ENCODE measurements at places on chromosomes 3 and 15. TPM values are rescaled to one million over a fixed set of nuclear protein-coding genes. Genes with fewer than 3 reads are reported as not detected.

Gene DNAJC13
- 48.5 TPM for total RNA-seq

Gene AGBL1
- total RNA-seq, result 0.76 TPM

Gene KLHL40
- 0.44 TPM for total RNA-seq

Gene ZNF717
- 4.7 TPM for total RNA-seq

Gene MBNL1
- 36.6 TPM for total RNA-seq

Gene FBXO40
- total RNA-seq, result not detected

Gene SH2D7
- not detected for total RNA-seq

Gene LRTM1
- not detected for total RNA-seq

Gene SNTN
- total RNA-seq, result not detected

Gene GPD1L
- total RNA-seq, result 9.1 TPM

- no peaks in the 10 kb centered on the region for H3K36me3 ChIP-seq
- no peaks in the 10 kb centered on the region for H3K27me3 ChIP-seq
- H3K4me1 ChIP-seq, result no peaks in the 10 kb centered on the region
- no peak for DNase-seq
Observed at GRCh38 chr3:57787867-57788623, 31.9 kb downstream of the SLMAP start.

GRCh38 chr3:123951522-123952447 is 9.2 kb downstream of the CCDC14 start:
- H3K27ac ChIP-seq, result no peak overlapping the region
- H3K36me3 ChIP-seq, result no peaks in the 10 kb centered on the region
- no peaks in the 10 kb centered on the region for H3K27me3 ChIP-seq
- no peak for DNase-seq

DNA sequence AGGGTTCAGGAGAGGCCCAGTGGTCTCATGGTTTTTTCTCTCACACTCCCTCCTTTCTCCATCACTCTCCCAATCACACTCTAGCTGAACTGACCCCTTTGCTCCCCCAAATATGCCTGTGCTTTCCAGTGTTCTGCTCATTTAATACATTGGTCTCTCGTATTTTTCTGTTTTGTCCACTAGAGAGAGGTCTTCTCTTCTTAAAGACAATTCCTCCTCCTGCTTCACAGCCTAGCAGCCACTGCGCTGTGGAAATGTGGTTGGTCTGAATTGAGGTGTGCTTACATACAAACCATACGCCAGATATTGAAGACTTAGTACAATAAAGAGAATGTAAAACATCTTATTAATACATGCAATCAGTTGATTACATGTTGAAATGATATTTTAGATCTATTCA is 60.6 kb upstream of the XCR1 start:
- H3K4me1 ChIP-seq, result peaks cover 2% of the 10 kb centered on the region
- H3K27ac ChIP-seq, result no peak overlapping the region
- H3K27me3 ChIP-seq, result peaks cover 5% of the 10 kb centered on the region

DNA sequence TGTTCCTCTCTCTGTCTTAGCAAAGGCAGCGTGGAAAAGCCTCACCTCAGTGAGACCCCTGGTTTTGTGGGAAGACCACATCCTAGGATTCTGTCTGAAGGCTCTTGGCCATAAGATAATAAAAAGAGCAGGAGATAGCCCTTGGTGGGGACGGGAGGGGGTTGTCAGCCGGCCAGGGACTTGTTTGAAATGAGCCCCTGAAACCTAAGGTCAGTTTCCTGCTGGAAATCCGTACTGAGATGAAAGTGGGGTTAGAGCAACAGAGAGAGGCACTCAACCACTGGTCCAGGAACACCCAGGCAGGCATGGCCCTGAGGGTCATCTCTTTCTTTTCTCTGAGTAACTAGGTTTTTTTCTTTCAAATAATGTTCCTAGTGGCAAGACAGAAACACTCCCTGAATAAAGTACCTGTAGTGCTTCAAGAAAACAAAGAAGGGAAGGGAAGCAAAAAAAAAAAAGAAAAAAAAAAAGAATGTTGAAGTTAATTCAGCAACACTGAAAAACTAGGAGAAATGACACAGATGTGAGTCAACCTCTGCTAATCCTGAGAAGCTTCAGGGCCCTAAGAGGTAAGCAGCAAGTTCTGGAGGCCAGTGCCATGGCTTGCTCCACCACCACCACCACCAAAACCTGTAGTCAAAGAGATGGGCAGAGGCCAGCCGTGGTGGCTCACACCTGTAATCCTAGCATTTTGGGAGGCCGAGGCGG is 3.2 kb downstream of the ITGB5 start:
- no peak for DNase-seq
- no peak overlapping the region for H3K27ac ChIP-seq
- no peak overlapping the region for H3K4me3 ChIP-seq
- peaks cover 13% of the 10 kb centered on the region for H3K4me1 ChIP-seq
- no peaks in the 10 kb centered on the region for H3K36me3 ChIP-seq

DNA sequence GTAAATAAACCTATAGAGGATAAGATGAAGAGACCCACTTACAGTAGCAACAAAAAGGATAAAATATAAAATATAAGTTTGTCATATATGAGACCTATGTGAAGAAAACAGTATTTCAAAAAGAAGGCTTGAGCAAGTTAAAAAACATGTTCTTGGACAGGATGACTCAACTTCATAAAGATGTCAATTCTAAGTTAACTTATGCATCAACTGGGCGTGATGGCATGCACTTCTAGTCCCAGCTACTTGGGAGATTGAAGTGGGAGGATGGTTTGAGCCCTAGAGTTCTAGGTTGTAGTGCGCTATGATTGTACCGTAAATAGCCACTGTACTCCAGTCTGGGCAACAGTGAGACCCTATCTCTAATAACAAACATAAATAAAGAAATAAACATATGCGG is 59.7 kb downstream of the PDCD6IP start:
- no peak overlapping the region for H3K27ac ChIP-seq
- no peaks in the 10 kb centered on the region for H3K27me3 ChIP-seq
- no peaks in the 10 kb centered on the region for H3K4me1 ChIP-seq

DNA sequence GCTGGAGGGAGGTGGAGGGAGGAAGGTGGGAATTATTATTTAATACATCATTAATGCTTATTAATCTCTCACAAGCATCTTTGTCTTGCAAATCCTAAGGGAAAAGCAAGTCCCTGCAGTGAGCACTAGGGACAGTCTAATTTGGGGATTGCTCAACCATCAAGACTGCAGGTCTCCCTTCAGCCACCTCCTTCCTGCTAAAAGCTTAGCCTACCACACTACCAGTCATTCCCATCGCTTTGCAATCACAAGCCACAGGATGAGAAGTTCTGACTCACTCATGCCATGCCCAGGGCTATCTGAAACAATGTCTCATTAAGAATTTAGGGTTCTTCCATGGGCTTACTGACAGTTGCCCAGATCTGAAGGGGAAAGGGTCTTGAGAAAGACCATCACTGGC is 51.0 kb upstream of the EIF1B start:
- DNase-seq, result no peak
- no peaks in the 10 kb centered on the region for H3K36me3 ChIP-seq
- no peak overlapping the region for H3K27ac ChIP-seq

DNA sequence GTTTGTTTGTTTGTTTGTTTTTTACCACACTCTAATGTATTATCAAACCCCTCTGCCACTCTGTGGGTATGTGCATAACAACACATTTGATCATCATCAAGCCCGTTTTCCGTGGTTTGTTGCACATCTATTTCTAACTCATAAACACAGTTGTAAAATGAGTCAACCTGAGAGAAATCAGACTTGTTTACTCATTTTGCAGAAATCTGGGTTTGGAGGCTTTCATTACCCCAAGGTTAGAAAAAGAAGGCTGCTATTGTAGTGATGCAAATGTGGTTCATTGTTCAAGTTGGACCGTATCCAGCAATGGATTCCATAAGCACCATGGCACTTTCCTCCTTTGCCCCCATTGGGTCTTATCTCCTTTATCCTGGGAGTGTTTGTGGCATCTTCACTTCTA is 353.2 kb upstream of the SOX2 start:
- H3K4me1 ChIP-seq, result peaks cover 2% of the 10 kb centered on the region
- H3K27ac ChIP-seq, result no peak overlapping the region
- no peak for DNase-seq
- H3K36me3 ChIP-seq, result no peaks in the 10 kb centered on the region

GRCh38 chr3:64179860-64180259 is 45.4 kb downstream of the PRICKLE2 start:
- H3K27ac ChIP-seq, result no peak overlapping the region
- H3K4me1 ChIP-seq, result peaks cover 5% of the 10 kb centered on the region
- H3K4me3 ChIP-seq, result no peak overlapping the region
- no peaks in the 10 kb centered on the region for H3K36me3 ChIP-seq
- no peaks in the 10 kb centered on the region for H3K27me3 ChIP-seq

DNA sequence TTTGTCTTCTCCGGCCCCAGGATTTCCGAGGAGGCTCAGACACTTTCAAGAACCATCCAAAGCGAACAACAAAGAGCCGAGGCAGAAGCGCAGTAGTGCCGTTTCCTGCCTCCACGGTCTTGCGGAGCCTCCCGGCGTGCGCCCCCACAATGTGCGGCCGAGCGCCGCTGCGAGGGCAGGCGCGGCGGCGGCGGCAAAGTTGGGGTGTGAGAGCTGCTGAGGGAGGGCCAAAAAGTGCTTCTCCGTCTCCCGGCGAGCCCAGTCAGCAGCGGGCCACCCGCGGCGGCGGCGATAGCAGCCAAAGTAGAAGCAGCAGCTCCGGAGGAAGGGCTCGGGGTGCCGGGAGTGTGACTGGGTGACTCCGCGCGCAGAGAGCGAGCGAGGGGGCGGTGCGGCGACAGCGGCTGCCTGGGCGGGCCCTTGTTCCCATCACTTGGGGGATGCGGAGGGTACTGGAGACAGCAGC is 749.1 kb downstream of the ROBO1 start:
- H3K4me3 ChIP-seq, result no peak overlapping the region
- no peaks in the 10 kb centered on the region for H3K36me3 ChIP-seq
- peaks cover 17% of the 10 kb centered on the region for H3K4me1 ChIP-seq
- H3K27me3 ChIP-seq, result peaks cover 5% of the 10 kb centered on the region

DNA sequence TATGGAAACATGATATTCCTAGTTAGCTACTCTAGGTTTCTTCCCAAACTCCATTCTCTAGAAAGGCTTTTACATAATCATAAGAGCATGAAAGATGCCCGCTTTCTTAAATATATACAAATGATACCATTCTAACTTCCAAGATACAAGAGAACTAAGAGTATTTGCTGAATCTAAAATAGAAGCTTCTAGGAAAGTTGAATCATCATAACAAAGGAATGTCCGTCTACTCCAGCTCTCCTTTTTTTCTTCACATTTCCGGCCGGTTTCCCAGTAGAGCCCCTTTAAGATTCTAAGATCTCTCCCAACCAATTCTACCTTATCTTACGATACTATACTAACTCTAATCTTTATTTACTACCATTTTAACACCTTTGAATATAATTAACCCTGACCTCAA is 60.1 kb downstream of the RAD18 start:
- H3K4me1 ChIP-seq, result peaks cover 8% of the 10 kb centered on the region
- no peak overlapping the region for H3K27ac ChIP-seq
- peaks cover 2% of the 10 kb centered on the region for H3K27me3 ChIP-seq
- no peak for DNase-seq
- no peak overlapping the region for H3K4me3 ChIP-seq

- H3K27me3 ChIP-seq, result peaks cover 2% of the 10 kb centered on the region
- peaks cover 8% of the 10 kb centered on the region for H3K4me1 ChIP-seq
- no peak for DNase-seq
- H3K4me3 ChIP-seq, result peak overlapping the region; percentile 91
- peak overlapping the region; percentile 94 for H3K27ac ChIP-seq
Observed at GRCh38 chr15:42490291-42490670, 660 bp downstream of the ZNF106 start.

GRCh38 chr3:132407025-132407424 is 10.3 kb upstream of the DNAJC13 start:
- no peak for DNase-seq
- H3K4me1 ChIP-seq, result peaks cover 2% of the 10 kb centered on the region
- no peak overlapping the region for H3K4me3 ChIP-seq
- no peak overlapping the region for H3K27ac ChIP-seq
- peaks cover 2% of the 10 kb centered on the region for H3K27me3 ChIP-seq
- no peaks in the 10 kb centered on the region for H3K36me3 ChIP-seq

- DNase-seq, result no peak
- no peak overlapping the region for H3K4me3 ChIP-seq
- no peaks in the 10 kb centered on the region for H3K27me3 ChIP-seq
- H3K36me3 ChIP-seq, result no peaks in the 10 kb centered on the region
Observed at GRCh38 chr15:69143756-69144436, 16.5 kb upstream of the GLCE start.

GRCh38 chr3:16304061-16305010 is 39.3 kb downstream of the OXNAD1 start:
- DNase-seq, result no peak
- no peak overlapping the region for H3K4me3 ChIP-seq
- peaks cover 11% of the 10 kb centered on the region for H3K4me1 ChIP-seq
- no peak overlapping the region for H3K27ac ChIP-seq
- H3K27me3 ChIP-seq, result no peaks in the 10 kb centered on the region

GRCh38 chr15:91522605-91523332 is 330.7 kb upstream of the SLCO3A1 start:
- H3K4me1 ChIP-seq, result no peaks in the 10 kb centered on the region
- no peak overlapping the region for H3K27ac ChIP-seq
- H3K4me3 ChIP-seq, result no peak overlapping the region

- peaks cover 5% of the 10 kb centered on the region for H3K4me1 ChIP-seq
- no peaks in the 10 kb centered on the region for H3K36me3 ChIP-seq
- H3K27me3 ChIP-seq, result peaks cover 2% of the 10 kb centered on the region
- no peak overlapping the region for H3K4me3 ChIP-seq
Observed at GRCh38 chr3:14869917-14870782, 51.4 kb downstream of the FGD5 start.

DNA sequence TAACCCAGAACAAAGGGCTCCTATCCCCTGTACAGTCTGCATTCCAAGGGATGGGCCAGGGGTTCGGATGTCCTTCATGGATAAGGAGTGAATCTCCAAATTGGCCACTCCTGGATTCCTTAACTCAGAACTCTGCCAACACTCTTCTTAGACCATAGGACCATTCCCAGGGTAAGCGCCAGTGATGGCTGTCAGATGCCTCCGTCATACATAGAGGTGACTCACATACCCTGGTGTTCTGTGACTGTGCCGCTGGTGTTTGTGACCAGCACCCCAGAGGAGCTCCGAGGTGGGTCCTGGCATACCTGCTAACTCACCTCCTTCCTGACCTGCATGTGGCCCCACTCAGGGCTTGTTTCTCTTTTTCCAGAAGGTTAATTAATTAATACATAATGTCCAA is 134.7 kb downstream of the KLF13 start:
- DNase-seq, result no peak
- no peak overlapping the region for H3K27ac ChIP-seq
- H3K36me3 ChIP-seq, result no peaks in the 10 kb centered on the region

GRCh38 chr15:85785887-85786780 is 8.6 kb downstream of the KLHL25 start:
- H3K36me3 ChIP-seq, result no peaks in the 10 kb centered on the region
- H3K27me3 ChIP-seq, result peaks cover 6% of the 10 kb centered on the region
- H3K4me3 ChIP-seq, result no peak overlapping the region

DNA sequence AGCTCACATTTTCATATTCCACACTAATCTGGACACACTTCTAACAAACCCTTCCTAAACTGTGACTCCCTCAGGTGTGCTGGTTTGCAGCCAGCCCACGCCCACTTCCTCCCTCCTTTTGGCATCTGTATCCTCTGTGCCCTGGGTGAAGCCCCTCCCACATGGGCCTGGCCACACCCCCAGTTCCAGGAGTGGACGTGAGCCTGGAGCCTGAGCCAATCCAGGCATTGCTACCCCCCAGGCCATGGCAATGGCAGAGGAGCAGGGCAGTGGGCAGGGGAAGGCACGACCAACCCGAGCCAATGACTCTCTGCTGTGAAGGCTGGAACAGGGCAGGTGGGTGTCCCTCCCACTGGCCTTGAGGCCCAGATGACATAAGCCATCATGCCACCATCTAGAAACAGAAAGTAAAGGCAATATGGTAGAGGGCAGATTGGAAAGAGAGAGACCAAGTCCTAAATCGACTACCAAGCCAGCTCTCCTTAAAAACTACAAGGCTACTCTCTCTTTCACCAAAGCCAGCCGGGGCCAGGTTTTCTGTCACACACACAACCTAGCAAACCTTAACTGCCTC is 18.6 kb downstream of the FAM174B start:
- H3K4me3 ChIP-seq, result no peak overlapping the region
- DNase-seq, result peak; percentile 39
- peaks cover 6% of the 10 kb centered on the region for H3K27me3 ChIP-seq
- H3K27ac ChIP-seq, result no peak overlapping the region
